Stimulated activated CD4-positive, alpha-beta T cell treated with anti-CD3 and anti-CD28 coated beads, Interleukin-1b, Interleukin-23, amount 100 ng/mL, for 1 hour (primary cell): ENCODE measurements at places on chromosomes 5 and 9.

GRCh38 chr5:140627972-140628371 lies 5.0 kb downstream of the CD14 start:
- DNase-seq = no peak

DNA sequence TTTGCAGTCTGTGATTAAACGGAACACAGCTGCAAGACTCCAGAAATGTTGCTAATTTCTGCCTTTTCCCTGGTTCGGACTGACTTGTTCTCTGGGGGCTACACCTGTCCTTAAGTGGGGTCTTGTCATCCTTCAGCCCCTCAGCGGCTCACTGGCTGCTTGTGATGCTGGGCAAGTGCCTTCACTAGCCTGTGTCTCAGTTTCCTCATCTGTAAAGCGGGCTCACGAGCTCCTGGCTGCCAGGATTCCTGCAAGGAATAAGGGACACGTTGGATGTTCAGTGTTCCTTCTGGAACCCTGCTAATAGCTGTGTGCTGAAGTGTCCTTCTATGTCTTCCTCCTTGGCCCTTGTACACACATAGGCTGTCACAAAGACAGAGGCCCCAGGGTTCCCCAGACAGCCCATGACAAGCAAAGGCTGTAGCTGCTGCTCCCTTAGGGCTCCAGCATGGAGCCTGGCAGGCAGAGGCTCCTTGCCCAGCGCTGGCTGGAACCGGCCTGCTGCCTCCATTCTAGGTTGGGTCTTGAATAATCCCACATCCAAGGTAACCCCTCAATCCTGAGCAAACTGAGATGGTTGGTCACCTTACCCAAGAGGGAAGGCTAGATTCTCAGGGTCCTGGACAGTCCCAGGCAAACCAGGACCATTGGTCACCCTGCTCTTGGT lies 116.1 kb downstream of the GAPVD1 start:
- DNase-seq = no peak

- no peak for DNase-seq
Measured at GRCh38 chr9:133282464-133283238, 7.7 kb upstream of the ABO start.

DNA sequence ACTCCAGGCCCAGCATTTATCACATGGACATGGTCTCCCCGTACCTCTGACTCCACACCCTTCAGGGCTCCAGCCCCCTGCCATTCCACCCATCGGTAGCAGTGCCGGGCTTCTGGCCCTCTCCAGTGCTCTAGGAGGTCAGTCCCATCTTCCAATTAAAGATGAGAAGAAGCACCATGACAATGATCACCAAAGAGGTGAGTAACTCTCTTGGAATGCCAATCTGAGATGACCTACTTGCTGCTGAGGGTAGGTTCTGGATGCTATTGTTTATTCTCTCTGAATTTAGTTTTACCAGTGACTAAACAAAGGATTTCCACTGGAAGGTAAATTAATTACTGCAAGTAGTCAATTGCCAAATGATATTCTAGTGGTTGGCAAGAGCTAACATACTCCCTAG lies 80.8 kb downstream of the TLE4 start:
- DNase-seq = no peak

- no peak for DNase-seq
Measured at GRCh38 chr9:137825324-137825989, 52.1 kb upstream of the CACNA1B start.

GRCh38 chr9:123540457-123540856 lies 184.5 kb downstream of the CRB2 start:
- no peak for DNase-seq

- DNase-seq = no peak
Measured at GRCh38 chr5:66138637-66139317, 5.3 kb upstream of the SREK1 start.

DNA sequence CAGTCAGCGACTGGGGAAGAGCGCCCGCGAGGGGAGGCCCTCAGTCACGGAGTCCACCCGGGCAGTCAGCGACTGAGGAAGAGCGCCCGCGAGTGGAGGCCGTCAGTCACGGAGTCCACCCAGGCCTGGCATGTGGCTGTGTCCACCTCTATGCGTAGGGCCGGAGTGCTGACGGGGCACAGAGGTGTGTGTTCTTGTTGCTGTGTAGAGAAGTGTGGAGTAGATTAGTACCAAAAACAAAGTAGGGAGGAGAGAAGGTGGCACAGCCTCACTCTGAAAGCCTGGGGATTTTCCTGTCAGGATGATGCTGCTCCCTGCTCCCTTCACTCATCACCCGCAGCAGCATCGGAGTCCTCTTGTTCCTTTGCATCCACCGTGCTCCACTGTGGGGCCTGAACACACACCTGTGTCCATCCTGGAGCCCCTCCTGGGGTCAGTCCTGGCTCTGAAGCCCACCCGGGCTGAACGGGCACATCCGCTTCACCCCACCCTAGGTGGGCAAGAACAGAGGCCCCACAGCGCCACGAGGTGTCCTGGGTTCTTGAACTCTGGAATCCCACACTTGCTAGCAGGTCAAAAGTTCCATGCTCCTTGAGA lies 37.9 kb downstream of the AHRR start:
- DNase-seq = no peak

GRCh38 chr9:113876993-113877368 lies 872 bp downstream of the ZNF618 start:
- DNase-seq = no peak

DNA sequence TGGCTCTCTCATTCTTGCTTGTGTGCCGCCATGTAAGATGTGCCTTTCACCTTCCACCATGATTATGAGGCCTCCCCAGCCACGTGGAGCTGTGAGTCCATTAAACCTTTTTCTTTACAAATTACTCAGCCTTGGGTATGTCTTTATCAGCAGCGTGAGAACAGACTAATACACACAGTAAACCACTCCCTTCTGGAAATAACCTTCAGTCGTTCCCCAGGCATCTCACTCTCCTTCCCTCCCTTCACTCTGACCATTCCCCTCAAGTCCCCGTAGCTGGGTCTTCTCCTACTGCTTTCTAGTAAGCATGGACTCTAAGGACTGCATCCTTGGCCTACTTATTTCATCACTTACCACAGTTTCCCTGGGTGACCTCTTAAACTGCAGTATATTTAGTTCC lies 493.9 kb downstream of the CCDC171 start:
- DNase-seq = no peak

GRCh38 chr5:53473633-53474032 lies 6.8 kb upstream of the FST start:
- DNase-seq = no peak

DNA sequence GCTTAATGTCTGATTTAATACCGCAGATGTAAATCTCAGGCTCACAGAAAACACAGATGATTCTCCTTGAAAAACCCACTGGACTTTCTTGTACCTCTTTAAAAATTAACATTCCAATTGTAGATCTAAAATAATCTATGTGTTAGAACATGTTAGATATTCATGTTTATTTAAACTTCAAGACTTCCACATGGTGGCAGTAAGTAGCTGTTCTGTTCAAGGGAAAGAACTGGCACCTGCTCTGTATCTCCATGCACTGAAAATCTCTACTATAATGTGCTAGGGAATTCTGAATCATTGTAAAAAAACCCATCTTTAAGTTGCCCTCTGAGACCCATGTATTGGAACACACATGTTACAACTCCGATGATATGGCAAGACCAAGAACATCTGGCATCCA lies 366.9 kb downstream of the DMRTA1 start:
- DNase-seq = no peak

DNA sequence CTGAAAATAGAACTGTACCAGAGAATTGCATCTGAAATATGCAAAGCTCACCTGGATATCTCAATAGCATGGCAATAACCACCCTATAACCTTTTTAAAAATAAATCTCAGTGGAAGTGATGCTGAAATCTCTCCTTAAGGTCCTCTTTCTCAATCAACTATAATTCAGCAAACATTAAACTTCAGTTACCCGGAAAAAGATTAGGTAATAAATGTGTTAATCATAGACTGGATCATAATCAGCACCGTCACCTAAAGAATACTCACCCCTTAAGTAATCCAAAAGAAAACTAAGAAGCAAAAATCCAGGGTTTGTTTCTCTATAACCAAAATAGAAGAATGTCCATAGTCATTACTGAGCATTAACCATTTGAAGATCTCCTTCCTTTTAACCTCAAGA lies 44.3 kb upstream of the DENND4C start:
- DNase-seq = no peak

- no peak for DNase-seq
Measured at GRCh38 chr9:117682955-117683710, 21.1 kb upstream of the TLR4 start.

DNA sequence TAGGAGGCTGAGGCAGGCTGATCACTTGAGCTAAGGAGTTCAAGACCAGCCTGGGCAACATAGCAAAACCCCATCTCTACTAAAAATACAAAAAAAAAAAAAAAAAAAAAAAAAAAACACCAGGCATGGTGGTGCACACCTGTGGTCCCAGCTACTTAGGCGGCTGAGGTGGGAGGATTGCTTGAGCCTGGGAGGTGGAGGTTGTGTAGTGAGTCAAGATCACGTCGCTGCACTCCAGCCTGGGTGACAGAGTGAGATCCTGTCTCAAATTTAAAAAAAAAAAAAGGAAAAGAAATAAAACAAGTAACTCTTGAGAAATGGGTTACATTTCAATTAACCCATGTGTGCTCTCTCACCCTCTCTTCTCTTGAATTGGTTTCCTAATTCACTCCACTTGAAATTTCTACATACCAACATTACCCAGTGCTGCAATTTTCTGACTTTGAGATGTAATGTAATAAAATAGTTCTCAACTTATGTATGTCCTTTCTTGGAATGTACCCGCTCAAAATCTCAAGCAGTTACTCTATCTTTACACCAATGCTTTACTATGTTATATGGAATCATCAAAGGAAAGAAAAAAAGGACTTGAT lies 35.8 kb downstream of the TMEM245 start:
- DNase-seq = no peak

DNA sequence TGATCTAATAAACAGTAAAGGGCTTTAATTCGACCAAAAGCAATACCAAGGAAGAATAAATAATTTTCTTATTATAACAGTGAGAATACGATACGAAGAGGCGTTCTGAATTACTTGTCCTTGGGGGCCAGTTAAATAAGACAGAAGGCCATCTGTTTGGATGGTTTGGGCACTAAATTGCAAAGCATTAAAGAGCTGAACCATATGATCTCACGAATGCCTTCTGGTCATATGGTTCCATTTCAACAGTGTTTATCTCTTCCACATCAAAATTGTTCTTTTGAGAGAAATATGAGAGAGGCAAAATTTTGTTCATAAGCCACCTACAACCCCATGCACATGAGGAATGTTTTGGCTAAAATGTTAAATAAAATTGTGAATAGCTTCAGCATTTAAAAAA lies 605.4 kb downstream of the PTPRD start:
- DNase-seq = no peak

- DNase-seq = no peak
Measured at GRCh38 chr5:133712562-133712961, 100.2 kb upstream of the FSTL4 start.

DNA sequence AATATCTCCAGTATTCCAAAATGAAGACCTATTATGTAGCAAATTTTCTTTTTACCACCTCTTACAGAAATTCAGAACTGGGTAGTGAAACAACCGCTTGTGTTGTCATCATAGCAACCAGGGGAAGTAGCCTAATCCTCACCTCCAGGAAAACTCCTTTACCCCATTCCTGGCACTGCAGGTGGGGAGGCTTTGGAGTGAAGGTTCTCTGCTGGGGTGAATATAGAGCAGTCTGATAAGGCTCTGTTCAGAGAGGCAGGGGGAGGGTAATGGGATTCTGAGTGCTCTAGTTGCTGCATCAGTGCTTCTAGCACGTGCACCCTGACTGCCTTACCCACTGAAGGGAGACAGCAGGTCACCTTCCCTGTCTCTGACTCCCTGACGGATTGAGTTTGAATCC lies 116.2 kb downstream of the MAN2A1 start:
- DNase-seq = no peak

GRCh38 chr5:56520986-56521730 lies 288.0 kb upstream of the ANKRD55 start:
- DNase-seq = no peak
